T-helper 2 cell (primary cell): ENCODE measurements at places on chromosomes 3 and 15.

DNA sequence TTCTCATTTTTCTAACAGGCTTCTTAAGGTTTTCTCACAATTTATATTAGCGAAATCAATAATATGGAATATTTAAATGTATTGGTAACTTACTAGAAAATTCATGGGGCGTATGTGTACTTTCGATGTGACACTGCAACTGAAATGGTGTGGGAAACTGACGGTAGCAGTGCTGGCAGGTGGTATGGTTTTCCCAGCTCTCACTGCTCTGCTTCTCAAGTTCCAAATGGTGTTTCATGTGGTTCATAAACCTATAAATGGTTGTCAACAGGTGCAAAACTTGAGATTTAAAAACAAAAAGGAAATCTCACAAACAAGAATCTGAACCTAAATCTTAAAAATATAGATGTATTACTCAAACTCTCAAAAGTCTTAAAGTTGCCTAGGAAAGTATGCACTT is 54.7 kb downstream of the ZNF280D start:
- DNase-seq = no peak

DNA sequence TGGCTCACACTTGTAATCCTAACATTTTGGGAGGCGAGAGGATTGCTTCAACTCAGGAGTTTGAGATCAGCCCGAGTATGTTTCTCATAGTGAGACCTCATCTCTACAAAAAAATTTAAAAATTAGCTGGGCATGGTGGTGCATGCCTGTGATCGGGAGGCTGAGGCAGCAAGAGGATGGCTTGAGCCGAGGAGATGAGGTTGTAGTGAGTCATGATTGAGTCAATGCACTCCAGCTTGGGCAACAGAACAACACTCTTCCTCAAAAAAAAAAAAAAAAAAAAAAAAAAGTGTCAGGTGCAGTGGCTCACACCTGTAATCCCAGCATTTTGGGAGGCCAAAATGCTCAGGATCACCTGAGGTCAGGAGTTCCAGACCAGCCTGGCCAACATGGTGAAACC is 2.4 kb downstream of the RPL39L start:
- no peak for DNase-seq

DNA sequence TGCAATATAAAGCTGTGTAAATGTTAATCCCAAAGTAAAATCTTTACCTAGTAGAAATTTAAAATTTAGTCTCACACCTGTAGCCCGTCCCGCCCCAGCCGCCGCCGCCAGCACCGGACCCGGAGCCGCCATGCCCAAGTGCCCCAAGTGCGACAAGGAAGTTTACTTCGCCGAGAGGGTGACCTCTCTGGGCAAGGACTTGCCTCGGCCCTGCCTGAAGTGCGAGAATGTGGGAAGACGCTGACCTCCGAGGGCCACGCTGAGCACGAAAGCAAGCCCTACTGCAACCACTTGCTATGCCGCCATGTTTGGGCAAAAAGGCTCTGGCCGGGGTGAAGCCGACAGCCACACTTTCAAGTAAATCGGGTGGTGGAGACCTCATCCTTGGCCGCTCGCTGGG is 22.1 kb upstream of the TOP2B start:
- DNase-seq = no peak

- no peak for DNase-seq
Measured at GRCh38 chr15:66404122-66404521, 17.4 kb downstream of the MAP2K1 start.

DNA sequence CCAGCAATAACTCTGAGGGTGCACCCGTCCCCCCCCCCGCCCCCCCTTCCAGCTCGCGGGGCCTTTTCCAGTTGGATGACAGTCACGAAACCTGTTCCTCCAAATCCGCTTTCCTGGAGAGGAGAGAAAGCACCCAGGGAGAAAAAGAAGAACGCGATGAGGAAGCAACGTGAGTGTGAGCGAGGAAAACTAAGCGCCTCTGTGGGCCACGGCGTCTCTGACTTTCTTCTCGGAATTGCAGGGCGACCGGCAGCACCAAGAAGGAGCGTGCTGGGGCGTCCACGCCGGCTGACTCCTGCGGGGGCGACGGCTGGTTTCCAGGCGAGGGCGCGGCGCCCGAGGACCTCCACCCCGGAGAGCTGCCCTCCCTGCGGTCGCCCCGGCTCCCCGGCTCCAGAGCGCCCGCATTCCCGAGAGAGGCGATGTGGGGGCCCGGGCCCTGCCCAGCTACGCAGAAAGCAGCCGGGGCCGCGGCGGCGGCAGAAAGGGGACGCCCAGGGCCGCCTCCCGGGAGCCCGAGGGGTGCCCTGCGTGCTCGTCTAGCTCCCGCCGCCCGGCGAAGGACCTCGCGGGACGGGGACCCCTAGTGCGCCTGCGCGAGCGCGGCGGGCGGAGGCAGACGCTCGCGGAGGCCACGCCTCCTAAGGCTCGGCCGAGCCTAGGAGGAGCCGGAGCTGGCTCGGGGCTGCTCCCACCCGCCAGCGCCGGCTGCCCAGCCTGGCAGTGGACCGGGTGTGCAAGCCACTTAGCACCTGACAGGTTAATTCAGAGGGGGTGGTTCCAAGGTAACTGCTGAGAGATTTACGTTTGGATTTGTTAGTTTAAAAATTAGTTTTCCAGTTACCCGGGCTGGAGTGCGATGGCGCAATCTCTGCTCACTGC is 15.3 kb upstream of the ADIPOQ start:
- DNase-seq = peak; percentile 75
